ENCODE measurements at places on chromosomes 6 and 20.
A peak's percentile ranks its signal among the peaks of the same experiment; 100 is the strongest.

GRCh38 chr6:5665667-5666066, 341.1 kb downstream of the NRN1 start:
- no peak for DNase-seq

GRCh38 chr6:18823782-18824386, 436.7 kb downstream of the RNF144B start:
- DNase-seq: peak; percentile 70

DNA sequence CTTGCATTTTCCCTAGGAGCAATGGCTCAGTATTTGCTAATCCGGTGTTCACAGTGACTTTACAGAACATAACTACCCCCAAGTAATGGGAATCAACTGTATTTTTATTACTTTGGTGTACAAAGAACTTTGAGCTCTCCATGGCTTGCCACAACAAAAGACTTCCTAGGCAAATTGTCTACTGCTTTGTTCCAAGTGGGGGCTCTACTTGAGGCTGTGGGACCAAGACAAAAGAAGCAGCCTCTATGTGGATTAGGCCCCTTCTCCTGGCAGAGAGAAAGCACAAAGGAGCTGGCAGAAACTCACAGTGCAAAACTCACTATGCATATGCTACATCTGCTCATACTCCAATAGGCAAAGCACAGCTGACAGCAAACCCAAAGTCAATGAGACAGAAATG, 853 bp downstream of the WFDC8 start:
- DNase-seq: no peak

GRCh38 chr6:21764989-21765388, 171.4 kb downstream of the SOX4 start:
- DNase-seq: no peak

DNA sequence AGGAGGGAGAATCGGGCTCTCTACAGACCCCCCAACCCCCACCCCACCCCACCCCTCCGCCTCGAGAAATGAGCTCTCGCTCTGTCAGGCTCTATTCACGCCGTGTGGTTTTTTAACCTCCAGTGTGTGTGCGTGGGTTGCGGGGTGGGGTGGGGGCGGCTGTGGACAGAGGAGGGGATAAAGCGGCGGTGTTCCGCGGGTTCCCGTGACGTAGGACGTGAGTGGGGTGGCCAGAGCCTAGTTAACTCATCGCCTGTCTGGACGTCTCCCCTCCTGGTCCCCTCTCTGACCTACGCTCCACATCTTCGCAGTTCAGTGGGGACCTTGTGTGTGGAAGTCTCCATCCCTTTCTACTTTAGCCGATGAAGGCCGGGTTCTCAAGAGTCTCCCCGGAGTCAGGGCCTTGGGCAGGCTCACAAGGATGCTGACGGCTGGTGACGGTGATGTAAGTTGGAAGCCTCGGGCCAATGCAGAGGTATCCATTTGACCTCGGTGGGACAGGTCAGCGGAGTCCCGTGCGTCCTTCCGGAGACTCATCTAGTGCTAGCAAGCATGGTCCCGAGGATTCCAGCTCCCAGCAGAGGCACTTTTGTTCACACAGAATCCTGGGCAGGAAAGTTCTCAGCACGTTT, 1507.1 kb upstream of the DEFB115 start:
- DNase-seq: no peak

DNA sequence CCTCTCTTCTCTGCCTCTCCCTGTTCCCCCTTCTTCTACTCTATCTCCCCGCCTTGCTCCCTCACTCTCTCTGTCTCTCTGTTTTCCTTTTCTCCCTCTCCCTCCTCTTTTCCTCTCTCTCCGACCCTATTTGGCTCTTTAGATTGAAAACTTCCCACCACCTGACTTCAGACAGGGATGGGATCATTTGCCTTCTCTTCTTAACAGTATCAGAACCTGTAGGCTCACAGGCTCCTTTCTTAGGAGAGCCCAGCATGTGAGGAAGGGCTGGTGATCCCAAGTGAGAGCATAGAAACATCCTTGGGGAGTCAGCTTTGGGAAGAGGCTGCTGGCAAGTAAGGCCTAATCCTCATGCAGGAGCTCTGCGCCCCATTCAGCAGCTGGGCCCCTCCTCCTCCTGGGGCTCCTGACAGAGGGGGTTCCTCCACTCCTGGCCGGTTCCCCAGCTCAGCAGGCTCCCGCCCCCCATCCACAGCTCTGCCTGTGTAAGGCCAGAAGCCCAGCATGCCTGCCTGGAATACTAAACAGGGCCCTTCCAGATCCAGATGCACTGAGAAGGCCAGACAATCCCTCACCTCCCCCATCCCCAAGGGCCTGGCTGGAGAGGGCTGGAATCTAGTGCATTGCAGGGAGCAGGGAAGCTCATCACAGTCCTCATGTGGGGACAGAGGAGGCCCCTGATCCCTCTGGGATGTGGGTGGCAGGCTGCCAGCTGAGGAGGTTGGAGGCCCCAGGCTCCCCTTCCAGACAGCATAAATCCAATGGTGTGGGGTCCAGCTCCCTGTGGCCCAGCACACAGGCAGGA, 93.4 kb downstream of the PTPRT start:
- DNase-seq: no peak

DNA sequence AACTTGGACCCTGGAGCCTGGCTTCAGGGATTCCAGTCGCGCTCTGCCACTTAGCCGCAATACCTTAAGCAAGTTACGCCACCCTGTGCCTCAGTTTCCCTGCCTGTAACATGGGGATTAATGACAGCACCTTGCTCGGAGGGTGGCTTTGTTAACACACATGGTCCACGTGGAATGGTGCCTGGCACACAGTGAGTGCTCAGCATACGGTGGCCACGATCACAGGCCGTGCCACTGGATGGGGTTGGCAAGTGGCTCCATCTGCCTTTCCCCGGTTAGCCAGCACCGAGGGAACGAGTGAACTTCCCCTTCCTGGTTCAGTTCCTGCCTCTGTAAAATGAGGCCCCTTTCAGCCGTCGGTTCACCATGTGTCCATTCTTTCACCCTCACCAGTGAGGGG, 17.2 kb downstream of the C6orf132 start:
- no peak for DNase-seq

GRCh38 chr20:2287504-2287903, 8.3 kb upstream of the TGM3 start:
- DNase-seq: no peak

- DNase-seq: no peak
Measured at GRCh38 chr6:125489579-125490285, 188.0 kb upstream of the HDDC2 start.

DNA sequence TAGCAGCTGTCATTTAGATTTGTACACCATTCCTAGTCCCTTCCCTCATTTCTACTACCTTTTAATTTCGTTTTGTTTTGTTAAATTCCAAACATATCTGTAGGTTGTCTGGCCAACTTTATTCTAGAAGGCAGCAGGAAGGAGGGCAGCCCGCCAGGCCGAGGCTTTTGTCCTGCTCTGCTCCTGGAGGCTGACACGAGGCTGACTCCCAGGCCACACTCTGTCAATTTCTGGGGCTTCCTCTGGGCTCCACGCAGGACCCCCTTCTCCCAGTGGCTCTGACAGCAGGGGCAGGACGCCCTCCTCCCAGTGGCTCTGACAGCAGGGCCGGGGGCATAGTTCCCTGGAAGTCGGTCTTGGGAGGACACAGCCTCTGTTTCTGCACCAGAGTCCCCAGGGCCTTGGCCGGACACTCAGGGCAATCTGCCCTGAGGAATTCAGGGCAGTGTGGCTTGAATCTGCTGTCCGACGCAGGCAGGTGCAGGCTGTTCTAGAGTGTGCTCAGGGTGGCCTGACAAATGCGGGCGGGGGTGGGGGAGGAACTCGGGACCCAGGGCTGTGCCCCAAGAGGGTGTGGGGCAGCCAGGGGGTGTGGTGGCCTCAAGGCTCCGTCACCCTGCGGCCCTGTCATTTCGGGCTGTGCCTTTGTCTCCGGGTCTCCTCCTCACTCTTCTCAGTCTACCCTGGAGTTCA, 11.8 kb downstream of the SMOC2 start:
- DNase-seq: no peak

DNA sequence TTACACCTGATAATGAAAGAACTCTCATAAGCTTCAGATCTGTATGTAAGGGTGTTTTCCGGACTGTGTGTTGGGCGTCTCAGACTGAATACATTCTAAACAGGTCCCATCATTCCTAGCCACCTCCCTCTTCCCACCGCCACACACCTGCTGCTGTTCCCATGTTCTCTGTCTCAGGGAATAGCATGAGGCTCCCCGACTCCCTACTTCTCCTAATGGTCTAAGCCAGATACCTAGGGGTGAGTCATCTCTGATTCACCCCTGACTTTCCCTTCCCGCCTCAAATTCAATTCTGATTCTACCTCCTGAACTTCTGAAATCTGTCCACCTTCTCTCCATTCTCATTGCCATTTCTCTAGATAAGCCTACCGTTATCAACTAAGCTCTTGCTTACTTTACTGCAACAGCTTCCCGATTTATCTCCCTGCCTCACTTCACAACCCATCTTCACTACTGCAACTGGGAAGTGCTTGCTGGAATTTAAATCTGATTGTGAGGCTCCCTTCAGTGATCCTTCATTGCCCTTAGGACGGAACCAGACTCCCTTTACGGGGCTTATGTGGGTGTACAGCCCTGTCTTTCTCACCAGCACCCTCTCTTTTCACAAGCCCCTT, 1.6 kb downstream of the TMEM14A start:
- DNase-seq: peak; percentile 13

GRCh38 chr6:162409741-162410691, 317.6 kb downstream of the PRKN start:
- no peak for DNase-seq

DNA sequence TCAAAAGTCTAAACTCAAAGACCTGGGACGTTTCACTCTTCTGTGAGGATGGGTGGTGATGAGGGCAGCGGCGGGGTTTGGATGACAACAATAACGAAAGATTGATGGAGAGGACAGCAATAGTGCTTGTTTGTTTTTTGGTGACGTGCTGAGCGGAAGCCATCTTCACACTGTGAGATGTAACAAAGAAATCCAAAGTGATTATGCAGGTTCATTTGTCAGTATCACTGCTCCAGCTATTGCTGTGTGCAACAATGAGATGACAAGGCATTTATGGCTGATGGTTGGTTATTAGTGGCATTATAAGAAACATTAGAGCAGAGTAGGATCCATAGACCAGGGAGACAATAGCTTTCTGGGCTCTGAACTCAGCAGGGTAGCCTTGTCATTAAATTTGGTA, 306.7 kb downstream of the RNF144B start:
- DNase-seq: no peak

GRCh38 chr20:8399947-8400346, 267.9 kb downstream of the PLCB1 start:
- DNase-seq: no peak

GRCh38 chr6:32371229-32371628, 474 bp downstream of the TSBP1 start:
- DNase-seq: no peak

DNA sequence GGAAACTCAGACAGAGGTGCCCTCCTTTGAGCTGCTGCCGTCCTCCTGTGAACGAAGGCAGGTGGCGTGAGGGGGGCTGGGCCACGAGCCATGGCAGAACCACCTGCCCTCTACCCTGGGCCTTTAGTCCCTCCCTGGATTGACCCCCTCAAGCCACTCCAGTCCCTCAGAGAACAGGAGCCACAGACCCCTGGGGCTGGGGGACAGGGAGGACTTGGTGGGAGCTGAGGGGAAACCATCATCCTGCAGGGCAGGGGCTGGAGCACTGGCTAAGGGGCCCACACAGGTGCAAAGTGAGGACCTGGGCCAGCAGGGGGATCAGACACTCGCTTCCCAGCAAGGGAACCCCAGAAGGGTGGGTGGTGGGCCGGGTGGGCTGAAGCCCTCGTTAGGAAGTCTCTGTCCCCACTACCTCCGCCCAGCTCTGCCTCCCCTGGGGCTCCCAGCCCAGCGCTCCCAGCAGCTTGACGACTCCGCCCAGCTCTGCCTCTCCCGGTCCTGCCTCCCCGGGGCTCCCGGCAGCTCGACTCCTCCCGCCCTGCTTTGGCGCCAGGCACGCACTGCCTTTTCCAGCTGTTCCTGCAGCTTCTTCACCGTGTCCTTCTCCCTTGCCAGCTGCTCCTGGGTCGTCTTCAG, 44.4 kb downstream of the DSTN start:
- no peak for DNase-seq

- no peak for DNase-seq
Measured at GRCh38 chr6:162702446-162702845, 25.1 kb downstream of the PRKN start.

DNA sequence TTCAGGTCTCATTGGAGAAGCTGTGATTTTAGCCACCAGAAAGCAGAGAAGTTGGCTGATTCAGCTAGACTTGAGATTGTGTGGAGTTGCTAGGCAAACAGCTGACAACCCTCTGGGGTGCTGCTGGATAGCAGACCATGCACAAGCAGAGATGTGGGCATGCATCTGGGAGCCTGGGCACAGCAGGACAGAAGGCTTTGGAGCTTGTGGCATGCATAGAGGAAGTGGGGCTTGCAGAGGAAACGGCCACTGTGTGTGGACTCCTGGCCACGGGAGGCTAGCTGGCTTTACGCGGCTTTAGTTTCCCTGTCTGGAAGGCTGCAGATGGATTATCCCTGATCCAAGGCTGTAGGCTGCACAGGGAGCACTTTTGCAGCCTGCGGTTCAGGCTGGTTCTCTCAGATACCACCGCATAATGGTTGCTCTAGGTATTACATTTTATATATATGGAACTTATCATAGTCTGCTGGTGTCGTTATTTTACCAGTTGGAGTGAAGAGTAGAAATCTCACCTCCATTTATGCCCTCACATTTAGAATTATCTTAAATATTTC, 10.4 kb downstream of the ZNF831 start:
- DNase-seq: no peak
